ENCODE measurements at places on chromosomes 1 and 21. TPM values are rescaled to one million over a fixed set of nuclear protein-coding genes. Genes with fewer than 3 reads are reported as not detected.

Gene LCE3D
- not detected for total RNA-seq

Gene OR2AK2
- total RNA-seq = not detected

Gene KLHL12
- 18.9 TPM for total RNA-seq

DNA sequence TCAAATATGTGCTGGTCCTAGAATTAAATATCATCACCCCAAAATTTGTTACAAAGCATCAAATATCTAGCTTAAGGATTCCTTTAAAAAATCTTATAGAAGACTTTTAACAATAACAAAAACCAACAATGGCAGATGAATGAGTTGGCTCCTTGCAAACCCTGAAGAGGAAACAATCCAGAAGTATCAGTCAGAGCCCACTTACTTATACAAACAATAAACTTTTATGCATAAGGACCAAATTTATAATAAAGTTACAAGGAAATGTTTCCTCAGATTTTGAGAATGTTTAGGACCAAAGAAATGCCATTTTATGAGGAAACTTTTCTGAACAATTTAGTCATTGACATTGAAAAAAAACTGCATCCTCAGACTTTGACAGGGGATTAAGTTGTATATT lies 52.7 kb downstream of the LPAR3 start:
- no peak for DNase-seq

DNA sequence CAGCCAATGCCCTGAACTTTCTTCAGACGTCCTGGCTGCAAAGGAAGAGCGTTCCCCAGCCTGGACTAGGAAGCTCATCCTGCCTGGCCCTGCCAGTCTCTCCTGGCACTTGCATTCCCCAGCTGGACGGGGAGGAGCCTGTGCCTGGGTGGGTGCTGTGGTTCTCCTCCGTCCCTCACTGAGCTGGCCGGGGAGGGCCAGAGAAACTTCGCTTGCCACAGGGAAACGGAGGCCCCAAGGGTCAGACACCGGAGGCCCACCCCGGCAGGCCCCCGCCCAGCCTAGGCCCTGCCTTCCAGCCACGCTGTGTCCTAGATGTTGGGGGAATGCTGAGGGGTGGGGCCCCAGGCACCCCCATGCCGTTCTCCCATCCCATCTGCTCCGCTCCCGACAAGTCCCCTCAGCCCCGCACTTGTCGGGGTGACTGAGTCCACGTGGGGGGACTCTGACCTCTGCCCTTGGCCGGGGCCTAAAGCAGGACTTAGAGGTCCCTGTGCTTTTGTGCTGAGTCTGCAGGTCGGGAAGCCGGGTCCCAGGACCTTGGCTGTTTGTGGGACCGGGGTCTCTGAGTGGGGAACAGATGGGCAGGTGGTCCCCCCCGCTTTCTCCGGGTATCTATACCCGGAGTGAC lies 4.8 kb downstream of the FTCD start:
- DNase-seq = peak; percentile 11

- DNase-seq = peak; percentile 96
Observed at GRCh38 chr1:26692793-26693490, 2.9 kb upstream of the ARID1A start.

GRCh38 chr1:20339811-20340457 lies 49.3 kb downstream of the VWA5B1 start:
- DNase-seq = no peak

Gene RXFP4
- total RNA-seq = not detected

Gene C1QC
- total RNA-seq = 315 TPM

- no peak for DNase-seq
Observed at GRCh38 chr1:2777424-2778219, 23.9 kb downstream of the TTC34 start.

Gene SERBP1
- total RNA-seq = 241 TPM

Gene RBBP5
- 18.4 TPM for total RNA-seq

DNA sequence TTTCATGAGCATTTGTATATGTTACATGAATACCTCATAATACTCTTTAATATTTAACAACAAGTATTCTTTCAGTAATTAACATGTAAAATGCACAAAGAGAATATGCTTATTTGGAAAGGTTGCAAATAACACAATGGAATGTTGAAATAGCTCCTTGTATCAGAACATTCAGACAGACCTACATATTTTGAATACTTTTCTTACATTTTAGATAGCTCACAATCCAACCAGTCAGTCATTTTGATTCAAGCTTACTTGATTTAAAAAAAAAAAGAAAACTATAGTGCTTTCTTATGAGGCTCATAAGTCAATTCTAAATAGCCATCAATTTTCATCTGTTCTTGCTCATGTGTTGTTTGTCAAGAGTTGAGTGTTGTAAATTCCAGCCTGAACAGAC lies 518.8 kb downstream of the ADGRL2 start:
- DNase-seq = no peak

GRCh38 chr21:37513383-37513782 lies 146.8 kb downstream of the DYRK1A start:
- no peak for DNase-seq

Gene CA6
- not detected for total RNA-seq

- no peak for DNase-seq
Observed at GRCh38 chr1:7786795-7787194, 2.7 kb downstream of the PER3 start.

DNA sequence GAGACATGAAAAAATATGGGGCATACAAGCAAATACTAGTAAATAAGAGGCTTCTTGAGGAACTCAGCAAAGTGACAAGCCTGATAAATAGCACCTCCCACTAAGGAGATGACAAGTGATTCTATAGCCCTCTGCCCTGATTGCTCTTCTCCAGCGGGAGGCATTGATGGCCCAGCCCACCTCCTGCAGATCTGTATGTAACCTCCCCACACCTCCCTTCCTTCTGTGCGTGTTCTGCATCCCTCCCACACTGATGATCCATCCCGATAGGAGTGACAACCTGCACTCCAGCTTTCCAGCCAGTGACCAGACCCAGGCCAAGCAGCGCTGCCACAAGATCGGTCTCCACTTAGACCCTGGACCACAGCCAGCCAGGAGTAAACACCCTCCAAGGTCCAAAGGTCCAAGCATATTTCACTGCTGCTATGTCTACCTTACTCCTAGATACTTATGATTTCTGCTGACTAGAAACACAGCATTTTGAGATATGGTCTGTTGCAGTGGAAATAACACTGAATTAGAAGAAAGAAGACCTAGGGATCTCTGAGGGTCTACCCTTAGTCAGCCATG lies 176.1 kb downstream of the BRINP2 start:
- DNase-seq = no peak

GRCh38 chr1:223256034-223256433 lies 107.9 kb downstream of the SUSD4 start:
- DNase-seq = no peak

- DNase-seq = no peak
Observed at GRCh38 chr1:238674316-238674715, 712.1 kb upstream of the CHRM3 start.

DNA sequence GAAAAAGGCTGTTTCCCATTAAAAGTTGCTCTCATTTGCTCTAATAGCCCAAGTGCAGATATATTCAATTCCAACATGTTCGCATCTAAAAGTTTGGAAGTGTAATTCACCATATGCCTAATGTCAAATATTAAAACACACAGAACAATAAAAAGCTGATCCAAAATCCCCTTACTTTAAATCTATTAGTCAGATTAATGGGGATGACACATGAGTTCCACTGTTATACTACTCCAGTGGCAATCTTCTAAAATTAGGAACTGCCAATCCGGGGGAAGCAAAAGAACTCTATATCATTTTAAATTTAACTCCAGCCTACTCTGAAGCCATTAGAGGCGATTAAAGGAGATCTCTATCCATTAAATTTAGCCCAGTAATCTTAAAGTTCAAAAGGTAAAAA lies 317.1 kb downstream of the NTNG1 start:
- DNase-seq = no peak

- DNase-seq = no peak
Observed at GRCh38 chr1:185111873-185112272, 44.9 kb downstream of the TRMT1L start.

DNA sequence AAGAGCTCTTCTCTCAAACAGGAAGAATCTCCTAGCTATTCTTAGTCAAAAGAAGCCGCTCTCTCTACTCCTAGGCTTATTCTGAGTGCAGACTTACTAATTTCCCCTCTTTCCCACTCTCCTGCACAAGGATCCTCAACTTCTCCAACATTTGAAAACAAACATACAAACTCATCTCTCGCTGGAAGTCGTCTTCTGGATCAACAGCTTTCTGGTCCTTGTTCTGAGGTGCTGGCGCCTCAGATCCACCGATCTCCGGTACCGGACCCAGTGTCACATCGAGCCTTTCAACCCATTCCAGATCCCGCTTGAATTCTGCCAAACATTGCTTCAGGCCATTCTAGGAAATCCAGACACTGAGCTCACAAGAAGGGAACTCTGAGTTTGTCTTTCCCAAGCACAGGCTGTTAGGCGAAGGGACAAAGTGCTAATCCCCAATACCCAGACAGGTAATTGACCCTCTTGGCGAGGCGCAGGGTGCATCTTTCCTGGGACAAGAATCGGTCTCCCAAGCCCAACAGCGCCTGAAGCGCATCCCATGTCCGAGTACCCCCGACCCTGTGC lies 696 bp downstream of the EBNA1BP2 start:
- no peak for DNase-seq

Gene CD46
- 95.4 TPM for total RNA-seq

Gene C8B
- not detected for total RNA-seq

GRCh38 chr1:53046930-53047329 lies 15.1 kb upstream of the PODN start:
- DNase-seq = no peak

GRCh38 chr1:25435397-25436108 lies 4.9 kb downstream of the MACO1 start:
- no peak for DNase-seq

Gene NBPF6
- not detected for total RNA-seq
